Activated CD8-positive, alpha-beta memory T cell treated with anti-CD3 and anti-CD28 coated beads for 1 hour (primary cell): ENCODE measurements at places on chromosomes 7 and 10.

DNA sequence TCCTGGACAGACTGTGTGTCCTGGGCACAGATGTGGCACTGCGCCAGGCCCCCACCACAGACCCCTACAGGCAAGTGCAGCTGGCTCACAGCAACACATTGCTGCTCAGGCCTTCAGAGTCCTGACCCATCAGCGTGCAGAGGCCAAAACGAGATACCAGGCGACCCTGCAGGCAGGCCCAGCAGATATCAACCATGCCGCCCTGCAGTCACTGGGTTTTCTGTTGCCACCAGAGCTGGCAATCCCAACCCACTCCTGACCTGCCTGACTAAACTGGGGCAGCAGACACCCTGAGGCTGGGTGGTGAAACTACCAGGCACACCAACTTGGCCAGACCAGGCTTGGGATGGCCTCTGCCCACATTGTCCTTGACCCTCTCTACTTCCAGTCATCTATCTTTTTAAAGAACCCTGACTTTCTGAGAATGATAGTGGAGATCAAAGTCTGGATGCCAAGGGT, 20.3 kb downstream of the ZCCHC24 start:
- DNase-seq, result no peak

- no peak for DNase-seq
Observed at GRCh38 chr10:58979711-58980110, 196.7 kb upstream of the PHYHIPL start.

DNA sequence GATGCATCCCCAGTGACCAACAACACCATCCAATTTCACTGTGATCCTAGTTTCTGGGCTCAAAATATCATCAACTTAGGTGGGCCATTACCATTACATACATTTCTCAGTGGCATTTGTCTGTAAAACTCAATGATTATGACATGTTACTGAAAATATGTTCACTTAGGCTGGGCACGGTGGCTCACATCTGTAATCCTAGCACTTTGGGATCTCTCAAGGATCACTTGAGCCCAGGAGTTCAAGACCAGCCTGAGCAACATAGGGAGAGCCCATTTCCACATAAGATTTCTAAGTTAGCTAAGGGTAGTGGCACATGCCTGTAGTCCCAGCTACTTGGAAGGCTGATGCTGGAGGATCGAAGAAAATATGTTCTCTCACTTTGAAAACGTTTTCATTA, 91.0 kb downstream of the TRIM24 start:
- no peak for DNase-seq

GRCh38 chr7:141209454-141209853, 135.6 kb downstream of the TMEM178B start:
- DNase-seq, result no peak

DNA sequence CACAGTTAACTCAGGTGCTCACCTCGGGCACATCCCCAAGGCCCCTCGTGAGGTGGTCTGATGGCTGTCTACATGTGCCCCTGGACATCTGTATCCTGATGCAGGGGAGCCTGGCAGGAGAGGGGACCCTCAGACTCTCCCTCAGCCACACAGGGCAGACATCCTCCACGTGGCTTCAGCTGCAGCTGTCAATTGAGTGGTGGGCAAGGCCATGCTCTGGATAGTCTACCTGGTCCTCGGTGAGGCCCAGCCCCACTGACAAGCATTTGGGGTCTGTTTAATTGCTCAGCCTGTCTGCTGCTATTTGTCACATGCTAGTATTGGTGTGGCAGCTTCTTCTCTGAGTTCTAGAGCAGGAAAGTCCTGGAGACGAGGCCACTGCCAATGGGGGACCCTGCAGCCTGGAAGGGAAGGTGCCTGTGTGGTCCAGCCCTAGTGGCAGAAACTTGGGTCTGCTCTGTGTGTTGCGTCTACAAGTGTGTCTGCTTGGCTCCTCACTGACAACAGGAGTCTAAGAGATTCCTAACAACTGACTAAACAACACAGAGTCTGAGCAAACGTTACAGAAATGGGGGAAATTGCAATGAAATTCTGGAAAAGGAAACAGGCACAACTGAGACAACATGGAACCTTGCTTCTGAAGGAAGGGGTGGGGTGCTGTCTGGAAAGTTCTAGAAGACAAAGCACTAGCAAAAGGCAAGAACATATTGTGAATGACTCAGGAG, 59.3 kb upstream of the IGFBP3 start:
- DNase-seq, result no peak

DNA sequence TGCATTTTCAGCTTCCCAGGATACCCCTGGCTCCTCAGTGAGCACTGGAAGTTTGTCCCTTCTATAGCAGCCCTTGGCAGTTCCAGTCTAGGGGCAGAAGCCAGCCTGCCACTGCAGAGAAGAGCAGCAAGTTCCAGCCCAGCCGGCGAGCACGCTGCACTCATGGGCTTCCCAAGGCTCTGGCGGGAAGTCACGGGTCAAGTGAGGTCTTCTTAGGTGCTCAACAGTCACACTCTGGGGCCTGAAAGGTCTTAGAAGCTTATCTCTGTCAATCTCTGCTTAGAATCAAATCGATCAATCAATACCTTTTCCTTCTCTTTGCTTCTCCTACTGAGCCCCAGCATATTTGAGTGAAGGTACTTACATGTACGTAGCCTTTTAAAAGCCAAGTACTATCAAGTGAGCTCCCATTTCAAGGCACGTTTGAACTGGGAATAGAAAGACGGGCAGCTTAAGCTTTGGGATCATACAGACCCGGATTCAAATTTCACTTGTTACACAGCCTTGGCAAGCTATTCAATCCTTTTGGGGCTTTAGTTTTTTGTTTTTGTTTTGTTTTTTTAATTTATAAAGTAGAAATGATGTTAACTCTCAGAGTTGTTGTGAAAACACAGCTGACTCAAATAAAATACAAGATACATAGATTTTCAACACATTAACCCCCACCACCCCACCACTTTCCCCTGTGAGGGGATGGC, 152.6 kb upstream of the KLF14 start:
- DNase-seq, result no peak
